ENCODE measurements at places on chromosomes 5 and 9.

DNA sequence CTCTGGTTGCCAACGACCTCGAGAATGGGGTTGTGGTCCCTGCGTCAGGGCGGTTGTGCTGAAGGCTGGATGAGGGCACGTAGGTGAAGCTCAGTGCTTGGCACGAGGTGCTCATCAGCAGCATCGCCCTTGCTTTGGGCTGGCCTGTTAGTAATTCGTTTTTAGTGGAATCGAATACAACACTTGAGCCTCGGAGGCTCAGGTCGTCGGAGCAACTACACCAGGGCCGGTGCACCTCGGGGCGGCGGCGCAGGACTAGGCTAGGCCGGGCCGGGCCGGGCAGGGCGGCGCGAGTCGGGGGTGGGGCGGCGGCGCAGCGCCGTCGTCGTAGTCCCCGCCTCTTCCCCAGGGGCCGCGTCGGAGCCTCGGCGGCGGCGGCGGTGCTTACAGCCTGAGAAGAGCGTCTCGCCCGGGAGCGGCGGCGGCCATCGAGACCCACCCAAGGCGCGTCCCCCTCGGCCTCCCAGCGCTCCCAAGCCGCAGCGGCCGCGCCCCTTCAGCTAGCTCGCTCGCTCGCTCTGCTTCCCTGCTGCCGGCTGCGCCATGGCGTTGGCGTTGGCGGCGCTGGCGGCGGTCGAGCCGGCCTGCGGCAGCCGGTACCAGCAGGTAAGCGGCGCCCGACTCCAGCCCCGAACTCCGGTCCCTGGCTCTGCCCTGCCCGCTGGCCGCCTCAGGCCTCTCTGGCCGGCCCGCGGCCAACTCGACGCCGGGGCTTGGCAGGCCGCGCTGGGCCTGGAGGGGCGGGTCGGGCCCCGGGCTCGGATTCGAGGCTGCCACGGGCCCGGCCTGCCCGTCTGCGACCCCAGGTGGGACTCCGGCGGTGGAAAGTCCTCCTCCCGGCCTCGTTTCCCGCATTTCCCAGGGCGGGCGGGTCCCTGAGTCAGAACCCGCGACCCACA lies at the start of gene NDFIP1:
NDFIP1 (plus strand) TSS at position 348 of the 899 bp plus-strand sequence; CDS start at position 544, 196 bp downstream.
- peak; percentile 78 for DNase-seq

- DNase-seq, result no peak
Observed at GRCh38 chr5:36073595-36074216, 7.0 kb upstream of the UGT3A2 start.

DNA sequence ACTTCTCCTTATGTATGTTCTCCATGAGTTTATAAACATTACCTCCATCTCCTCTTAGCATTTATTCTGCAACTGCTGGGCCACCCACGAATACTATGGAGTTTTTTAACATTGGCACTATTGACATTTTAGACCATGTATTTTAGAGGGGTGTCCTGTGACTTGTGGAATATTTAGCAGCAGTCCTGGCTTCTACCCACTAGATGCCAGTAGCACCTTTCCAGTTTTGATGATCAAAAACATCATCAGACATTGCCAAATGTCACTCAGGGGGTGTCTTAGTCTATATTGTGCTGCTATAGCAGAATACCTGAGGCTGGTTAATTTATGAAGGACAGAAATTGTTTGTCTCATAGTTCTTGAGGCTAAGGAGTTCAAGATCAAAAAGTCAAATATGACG lies 187.5 kb upstream of the RORB start:
- DNase-seq, result no peak

GRCh38 chr9:91060520-91061343 lies 259.1 kb downstream of the SYK start:
- peak; percentile 99 for DNase-seq

DNA sequence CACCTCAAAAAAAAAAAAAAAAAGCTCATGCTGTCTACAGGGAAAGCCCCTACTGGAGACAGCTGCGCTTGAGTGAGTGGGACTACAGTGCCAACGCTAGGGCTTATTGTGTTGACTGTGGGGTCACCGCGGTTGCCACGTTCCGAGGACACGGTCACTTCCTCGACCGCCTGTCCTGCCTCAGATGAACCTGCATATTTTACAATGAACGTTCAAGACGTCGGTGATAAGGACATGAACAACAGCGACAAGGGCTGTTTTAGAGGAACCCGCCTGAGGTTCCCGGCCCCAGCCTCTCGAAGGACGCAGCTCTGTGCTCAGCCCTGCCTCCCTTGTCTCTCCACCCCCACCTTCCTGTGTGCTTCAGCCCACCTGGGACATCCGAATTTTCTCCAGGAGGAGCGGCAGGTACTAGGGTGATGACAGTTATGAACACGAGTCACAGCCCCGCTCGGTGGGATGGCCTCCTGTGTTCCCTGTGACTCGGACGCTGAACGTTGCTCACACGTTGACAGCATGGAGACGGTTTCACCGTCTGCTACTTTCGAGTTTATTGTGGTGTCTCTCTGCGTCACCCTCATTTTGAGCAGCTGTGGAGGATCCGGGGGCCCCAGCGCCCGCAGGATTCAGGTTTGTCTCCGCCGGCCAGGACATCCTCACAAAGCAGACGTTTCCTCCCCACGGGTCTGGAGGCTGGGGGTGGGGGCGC lies 11.3 kb upstream of the DIPK1B start:
- DNase-seq, result no peak

DNA sequence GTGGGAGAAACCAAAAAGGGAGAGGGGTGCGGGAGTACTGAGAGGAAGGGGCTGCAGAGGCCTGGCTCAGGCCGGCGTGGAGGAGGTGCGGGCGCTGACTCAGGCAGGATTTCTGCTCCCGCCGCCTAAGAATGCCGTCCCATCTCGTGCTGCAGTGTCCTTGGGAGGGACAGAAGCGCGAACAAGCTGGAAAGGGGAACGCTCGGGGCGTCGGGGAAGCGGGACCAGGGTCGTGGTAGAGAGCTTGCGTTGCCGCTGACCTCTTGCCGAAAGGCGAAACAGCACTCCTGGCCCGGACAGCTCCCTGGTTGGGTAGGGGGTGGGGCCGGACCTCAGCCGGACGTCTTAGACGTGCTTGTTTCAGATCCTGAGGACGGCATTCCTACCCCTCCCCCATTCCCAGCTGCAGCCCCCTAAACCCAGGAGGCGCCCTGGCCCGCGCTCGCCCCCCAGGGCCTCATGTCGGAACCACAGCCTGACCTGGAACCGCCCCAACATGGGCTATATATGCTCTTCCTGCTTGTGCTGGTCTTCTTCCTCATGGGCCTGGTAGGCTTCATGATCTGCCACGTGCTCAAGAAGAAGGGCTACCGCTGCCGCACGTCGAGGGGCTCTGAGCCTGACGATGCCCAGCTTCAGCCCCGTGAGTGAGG lies 1.1 kb downstream of the RELL2 start:
- peak; percentile 40 for DNase-seq

DNA sequence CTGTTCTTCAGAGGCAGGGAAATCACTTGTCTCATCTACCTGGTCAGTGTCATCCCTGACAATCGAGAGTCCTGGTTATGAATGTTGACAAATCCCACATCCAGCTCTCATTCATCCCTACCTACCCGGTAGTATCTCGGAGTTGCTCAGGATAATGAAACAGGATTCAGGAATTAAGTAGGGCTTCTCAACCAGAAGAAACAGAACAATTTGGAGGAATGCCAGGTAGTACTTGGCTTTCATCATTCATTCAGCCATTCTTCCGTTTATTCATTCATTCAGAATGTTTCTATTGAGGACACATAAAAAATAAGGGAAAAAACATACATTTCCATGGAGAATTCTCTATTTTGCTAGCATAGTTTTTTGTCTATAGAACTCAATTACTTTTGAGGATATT lies 195.0 kb downstream of the ARHGEF28 start:
- DNase-seq, result no peak

GRCh38 chr5:54120473-54120872 lies 189.9 kb downstream of the ARL15 start:
- DNase-seq, result peak; percentile 8

DNA sequence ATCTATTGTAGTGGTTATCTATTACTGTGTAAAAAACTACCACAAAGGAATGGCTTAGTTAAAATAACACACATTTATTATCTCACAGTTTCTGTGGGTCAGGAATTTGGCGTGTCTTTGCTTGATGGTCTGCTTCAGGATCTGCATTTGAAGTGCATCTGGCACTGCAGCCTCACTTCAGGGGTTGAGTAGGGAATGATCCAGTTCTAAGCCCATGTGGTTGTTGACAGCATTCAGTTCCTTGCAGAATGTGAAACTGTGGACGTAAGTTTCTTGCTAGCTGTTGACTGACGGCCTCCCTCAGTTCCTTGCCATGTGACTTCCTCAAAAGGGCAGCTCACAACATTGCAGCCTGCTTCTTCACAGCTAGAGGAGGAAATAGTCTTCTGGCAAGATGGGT lies 2.1 kb upstream of the OGN start:
- no peak for DNase-seq

- peak; percentile 49 for DNase-seq
Observed at GRCh38 chr5:148776780-148777179, 49.6 kb upstream of the ADRB2 start.

DNA sequence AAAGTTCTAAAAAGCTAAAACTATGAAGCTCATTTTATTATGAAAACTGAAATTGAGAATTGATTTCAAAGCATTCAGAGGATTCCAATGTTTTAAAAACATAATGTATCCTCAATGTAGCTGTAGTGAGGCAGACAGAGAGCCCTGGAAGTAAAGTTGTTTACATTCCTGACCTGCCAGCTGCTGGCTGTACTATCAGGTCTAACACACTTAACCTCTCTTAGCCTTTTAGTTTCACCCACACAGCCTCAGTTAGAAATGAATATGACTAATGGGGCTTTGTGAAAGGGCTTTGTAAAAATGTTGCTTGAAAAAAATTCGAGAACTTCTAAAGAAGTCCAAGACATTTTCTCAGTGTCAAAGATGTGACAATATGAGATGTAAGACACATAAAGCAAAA lies 122.6 kb downstream of the FBXL17 start:
- DNase-seq, result peak; percentile 18

- DNase-seq, result no peak
Observed at GRCh38 chr9:119986713-119987112, 593.3 kb downstream of the CDK5RAP2 start.

- DNase-seq, result peak; percentile 33
Observed at GRCh38 chr9:134564431-134565170, 77.0 kb upstream of the COL5A1 start.

DNA sequence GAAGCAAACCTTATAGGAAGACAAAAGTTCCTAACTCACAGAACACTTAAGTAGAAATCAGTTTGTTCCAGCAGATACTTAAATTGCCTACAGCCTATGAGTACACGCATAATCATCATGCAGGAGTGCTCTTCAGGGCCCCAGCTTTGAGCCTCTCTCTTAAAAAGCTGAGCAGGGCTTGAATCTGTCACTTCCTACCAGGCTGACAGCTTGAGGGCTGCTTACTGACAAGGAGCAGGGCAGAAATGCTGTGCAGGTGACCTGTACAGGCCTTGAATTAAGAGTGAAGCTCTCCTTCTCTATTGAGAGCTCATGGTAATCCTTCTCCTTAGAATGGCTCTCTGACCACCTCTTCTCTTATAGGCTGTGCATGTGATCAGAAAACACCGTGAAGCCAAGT lies 66.5 kb upstream of the MAST4 start:
- no peak for DNase-seq

DNA sequence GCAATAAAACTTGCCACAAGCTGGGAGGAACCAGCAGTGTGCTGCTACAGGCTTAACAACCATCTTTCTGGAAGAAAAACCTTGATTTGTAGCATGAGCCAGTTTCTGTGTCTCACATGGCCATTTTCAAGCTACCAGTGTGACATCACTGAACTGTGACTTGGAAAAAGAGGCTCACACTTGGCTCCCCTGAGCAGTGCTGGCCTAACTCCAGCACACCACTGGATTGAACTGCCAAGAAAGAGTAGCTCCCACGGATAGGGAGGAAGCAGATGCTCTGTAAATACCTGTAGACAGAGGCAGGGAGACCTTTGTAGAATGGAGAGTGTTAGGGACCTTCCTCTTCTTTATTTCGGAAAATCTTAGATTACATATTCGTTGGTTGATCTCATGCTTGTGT lies 197.9 kb downstream of the SH3GL2 start:
- no peak for DNase-seq

- no peak for DNase-seq
Observed at GRCh38 chr5:107646418-107646817, 24.3 kb downstream of the EFNA5 start.

GRCh38 chr9:88749420-88749819 lies 214.4 kb downstream of the NXNL2 start:
- peak; percentile 37 for DNase-seq

- no peak for DNase-seq
Observed at GRCh38 chr9:37784291-37784615, 611 bp downstream of the EXOSC3 start.

DNA sequence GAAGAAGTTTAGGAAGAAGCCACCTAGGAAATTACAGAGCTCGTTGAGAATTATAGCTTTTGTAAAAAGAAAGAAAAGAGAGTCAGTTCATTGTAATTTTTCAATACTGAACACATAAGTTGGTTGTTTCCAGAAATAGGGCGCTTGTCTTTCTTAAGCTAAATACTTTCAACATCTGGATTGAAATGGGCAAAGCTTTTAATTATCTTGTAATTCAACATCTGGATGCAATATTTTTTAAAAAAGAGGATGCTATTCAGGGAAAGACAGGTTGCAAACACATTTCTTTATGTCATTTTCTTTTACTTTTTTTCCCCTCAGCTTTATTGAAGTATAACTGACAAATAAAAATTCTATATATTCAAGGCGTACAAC lies 100.7 kb upstream of the TRPC7 start:
- peak; percentile 6 for DNase-seq

- peak; percentile 61 for DNase-seq
Observed at GRCh38 chr5:1542781-1543180, 19.0 kb upstream of the LPCAT1 start.

GRCh38 chr5:155299386-155300005 lies 285.9 kb downstream of the KIF4B start:
- no peak for DNase-seq
